ENCODE measurements at places on chromosomes 5 and 9.

- DNase-seq = no peak
Measured at GRCh38 chr5:174675916-174676315, 48.5 kb upstream of the MSX2 start.

- no peak for DNase-seq
Measured at GRCh38 chr9:84677080-84677479, 7.6 kb downstream of the NTRK2 start.

GRCh38 chr9:33178972-33179697, 12.0 kb upstream of the B4GALT1 start:
- DNase-seq = no peak

GRCh38 chr5:141319202-141319601, 1.4 kb downstream of the TAF7 start:
- no peak for DNase-seq
